ENCODE measurements at places on chromosomes 16 and 17.

GRCh38 chr16:31466381-31466841, 5.5 kb upstream of the TGFB1I1 start:
- DNase-seq = no peak

GRCh38 chr17:61966191-61966590, 38.4 kb upstream of the INTS2 start:
- DNase-seq = no peak

GRCh38 chr17:48727415-48728175, 955 bp downstream of the HOXB13 start:
- no peak for DNase-seq

DNA sequence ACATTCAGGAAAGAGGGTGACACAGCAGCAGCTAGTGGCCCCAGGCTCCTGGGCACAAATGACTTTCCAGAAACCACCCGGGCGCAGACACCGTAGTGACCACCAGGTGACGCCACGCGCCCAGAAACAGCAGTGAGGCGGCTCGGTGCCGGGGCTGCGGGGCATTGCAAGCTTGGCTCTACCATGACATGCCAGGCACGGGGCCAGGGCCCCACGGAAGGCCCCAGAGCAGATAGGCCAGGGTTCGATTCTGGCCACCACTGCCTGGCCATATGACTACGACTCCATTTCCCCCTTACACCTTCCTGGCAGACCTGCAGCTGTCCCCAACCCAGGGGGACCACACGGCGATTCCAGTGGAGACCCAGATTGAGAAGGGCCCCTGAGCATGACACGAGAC, 6.7 kb downstream of the RHBDF1 start:
- DNase-seq = peak; percentile 35

GRCh38 chr17:81483862-81484194, 28.8 kb downstream of the ACTG1 start:
- DNase-seq = no peak

DNA sequence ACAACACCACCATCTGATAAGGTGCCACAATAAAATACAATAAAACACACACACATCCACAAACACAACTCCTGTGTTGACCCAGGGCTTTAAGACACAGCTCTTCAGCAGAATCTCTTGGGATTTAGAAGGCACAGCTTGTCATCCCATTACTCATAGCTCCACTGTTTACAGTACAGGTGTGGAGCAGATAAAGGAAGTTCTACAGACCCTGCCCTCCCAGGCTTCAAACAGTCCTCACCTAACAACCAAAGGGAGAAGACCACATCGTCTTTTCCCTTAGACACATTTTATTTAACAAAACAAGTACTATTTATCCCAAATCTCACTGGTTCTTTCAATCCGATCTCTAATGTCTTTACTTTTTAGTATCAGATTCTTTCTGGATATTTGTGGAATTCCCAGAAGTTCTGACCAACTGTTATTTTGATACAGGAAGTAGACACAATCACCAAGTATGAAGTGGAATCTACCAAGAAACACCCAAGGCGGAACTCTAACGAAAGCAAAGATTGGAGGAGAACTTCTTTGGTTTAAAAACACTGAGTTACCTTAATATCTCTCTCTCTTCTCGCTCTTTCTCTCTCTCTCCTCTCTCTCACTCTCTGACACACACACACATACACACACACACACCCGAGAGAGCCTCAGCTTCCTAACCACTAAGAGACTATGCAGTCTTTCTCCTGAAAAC, 46.1 kb downstream of the CYTH1 start:
- no peak for DNase-seq

GRCh38 chr16:81775570-81775969, 3.5 kb upstream of the PLCG2 start:
- no peak for DNase-seq

Data from NCI-H1092 (cell line).